Iris pigment epithelial cell (primary cell): ENCODE measurements at places on chromosomes 3 and 15.

DNA sequence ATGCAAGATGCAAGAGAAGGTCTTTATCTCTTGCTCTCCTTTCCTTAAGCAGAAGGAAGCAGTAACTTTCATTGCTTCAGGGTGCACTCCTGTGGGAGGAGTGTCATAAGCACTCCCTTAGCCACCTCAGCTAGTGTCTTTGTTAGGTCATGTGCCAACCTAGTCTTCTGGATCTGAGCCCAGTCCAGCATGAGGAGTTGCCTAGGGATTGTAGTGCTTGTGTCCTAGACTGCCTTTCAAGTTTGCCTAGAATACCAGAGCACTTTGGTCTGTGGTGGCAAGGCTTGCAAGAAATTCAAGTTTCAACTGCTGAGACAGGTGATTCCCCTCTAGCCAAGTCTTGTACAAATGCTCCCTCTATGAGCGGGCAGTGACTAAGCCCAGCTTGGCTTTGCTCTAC is 633.6 kb downstream of the ZNF385D start:
- no peak for DNase-seq

GRCh38 chr15:92805080-92805690 is 94.9 kb upstream of the CHD2 start:
- no peak for DNase-seq

DNA sequence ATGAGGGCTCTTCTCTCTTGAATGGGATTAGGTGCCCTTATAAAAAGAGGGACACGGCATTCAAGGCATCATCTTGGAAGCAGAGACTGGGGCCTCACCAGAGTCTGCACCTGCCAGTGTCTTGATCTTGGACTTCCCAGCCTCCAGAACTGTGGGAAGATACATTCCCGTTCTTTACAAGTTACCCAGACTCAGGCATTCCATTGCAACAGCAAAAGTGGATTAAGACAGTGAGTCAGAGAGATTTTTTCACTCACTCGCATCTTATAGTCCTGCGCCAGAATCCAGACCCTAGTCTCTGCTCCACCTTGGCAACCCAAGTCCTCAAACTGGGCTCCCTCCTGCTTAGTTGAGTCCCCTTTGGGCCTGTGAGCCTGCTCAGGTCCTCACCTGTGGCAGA is 2.7 kb downstream of the LCTL start:
- peak; percentile 63 for DNase-seq

DNA sequence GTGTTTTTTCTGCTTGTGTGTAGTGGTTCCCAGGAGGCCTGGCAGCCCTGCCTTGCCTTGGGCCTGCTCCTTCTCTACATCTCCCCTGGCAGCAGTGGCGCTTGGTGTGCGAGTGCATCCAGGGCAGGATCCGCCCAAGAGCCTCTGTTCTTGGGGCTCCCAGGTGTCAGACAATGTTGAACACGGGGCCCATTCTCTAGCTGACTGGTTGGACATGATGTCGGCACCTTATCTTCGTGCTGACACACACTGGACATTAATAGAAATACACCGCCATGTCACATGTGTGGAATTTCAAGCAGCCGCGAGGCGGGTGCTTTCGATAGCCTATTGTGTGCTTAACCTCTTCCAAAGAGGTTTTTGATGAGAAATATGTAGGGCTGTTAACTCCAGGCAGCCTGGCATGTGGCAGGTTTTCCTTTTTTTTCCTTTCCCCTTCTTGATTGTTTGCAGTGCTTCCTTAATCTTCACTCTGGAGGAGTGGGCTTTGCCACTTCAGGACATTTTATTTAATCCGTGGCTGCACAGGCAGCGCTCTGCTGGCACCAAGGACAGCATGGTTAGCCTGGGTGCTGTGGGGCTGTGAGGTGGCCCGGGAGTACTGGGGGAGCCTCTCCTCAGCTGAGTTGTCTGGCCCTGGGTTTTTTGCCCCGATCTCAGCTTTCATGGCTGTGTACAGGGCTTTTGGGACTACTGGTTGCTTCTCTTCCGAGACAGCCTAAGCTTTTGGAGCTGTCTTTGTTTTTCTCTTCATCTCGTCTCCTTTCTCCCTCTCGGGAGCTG is 42.5 kb downstream of the CHCHD6 start:
- peak; percentile 80 for DNase-seq

DNA sequence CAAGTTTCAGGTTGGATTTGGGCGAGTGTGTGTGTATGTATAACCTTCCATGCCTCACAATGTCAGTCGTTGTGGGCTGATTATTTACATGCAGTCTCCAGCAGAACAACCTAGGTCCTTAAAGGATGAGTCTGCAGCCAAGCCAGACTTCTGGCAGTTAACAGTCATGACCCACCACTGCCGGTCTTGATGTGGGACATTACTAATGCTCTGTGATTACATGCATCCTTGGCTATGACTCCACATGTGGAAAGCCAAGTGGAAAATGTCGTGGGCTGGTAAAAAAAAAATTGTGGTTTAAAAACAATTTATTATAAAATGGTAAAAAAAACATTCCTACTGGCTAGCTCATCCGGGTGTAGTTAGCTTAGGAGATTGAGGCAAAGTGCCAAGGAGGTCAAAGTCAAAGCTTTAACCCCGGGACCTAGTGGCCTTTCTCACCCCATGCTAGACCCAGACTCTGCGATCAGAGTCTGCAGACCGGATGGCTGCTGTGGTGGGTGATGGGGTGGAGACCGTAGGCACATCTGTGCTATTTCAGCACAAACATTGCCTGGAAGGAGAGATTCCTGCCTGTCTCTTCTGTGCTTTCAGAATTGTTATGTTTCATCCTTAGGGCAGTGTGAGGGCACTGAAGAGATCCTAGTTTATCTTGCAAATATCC is 6.8 kb downstream of the RARRES1 start:
- DNase-seq: peak; percentile 99
